ENCODE measurements at places on chromosomes 1 and 21. TPM values are rescaled to one million over a fixed set of nuclear protein-coding genes. Genes with fewer than 3 reads are reported as not detected.

DNA sequence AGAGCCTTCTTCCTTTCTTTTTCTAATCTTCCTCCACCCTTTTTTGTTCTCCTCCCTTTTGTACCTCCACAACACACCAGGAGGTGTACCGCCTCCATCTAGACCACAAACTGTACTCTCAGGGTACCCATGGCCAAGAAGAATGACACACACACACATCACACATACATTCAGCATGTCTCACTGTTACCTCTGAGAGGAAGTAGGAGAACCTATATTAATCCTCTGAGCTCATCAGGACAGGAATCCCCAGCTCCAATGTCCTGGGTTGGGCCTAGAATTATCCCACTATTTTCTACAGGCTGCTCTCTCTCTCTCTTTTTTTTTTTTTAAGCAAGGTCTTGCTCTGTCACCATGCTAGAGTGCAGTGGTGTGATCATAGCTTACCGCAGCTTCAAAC, 36.7 kb downstream of the ATP2B4 start:
- H3K27ac ChIP-seq: no peak overlapping the region
- no peaks in the 10 kb centered on the region for H3K27me3 ChIP-seq
- no peak for DNase-seq
- H3K36me3 ChIP-seq: no peaks in the 10 kb centered on the region

- peaks cover 63% of the 10 kb centered on the region for H3K36me3 ChIP-seq
- DNase-seq: no peak
- H3K4me3 ChIP-seq: no peak overlapping the region
- H3K27ac ChIP-seq: no peak overlapping the region
- no peaks in the 10 kb centered on the region for H3K27me3 ChIP-seq
Measured at GRCh38 chr1:35470977-35471613, 86.1 kb downstream of the KIAA0319L start.

GRCh38 chr21:15183813-15184257, 119.0 kb upstream of the NRIP1 start:
- no peak overlapping the region for H3K27ac ChIP-seq
- H3K36me3 ChIP-seq: no peaks in the 10 kb centered on the region
- no peaks in the 10 kb centered on the region for H3K27me3 ChIP-seq
- H3K4me1 ChIP-seq: no peaks in the 10 kb centered on the region
- no peak for DNase-seq

DNA sequence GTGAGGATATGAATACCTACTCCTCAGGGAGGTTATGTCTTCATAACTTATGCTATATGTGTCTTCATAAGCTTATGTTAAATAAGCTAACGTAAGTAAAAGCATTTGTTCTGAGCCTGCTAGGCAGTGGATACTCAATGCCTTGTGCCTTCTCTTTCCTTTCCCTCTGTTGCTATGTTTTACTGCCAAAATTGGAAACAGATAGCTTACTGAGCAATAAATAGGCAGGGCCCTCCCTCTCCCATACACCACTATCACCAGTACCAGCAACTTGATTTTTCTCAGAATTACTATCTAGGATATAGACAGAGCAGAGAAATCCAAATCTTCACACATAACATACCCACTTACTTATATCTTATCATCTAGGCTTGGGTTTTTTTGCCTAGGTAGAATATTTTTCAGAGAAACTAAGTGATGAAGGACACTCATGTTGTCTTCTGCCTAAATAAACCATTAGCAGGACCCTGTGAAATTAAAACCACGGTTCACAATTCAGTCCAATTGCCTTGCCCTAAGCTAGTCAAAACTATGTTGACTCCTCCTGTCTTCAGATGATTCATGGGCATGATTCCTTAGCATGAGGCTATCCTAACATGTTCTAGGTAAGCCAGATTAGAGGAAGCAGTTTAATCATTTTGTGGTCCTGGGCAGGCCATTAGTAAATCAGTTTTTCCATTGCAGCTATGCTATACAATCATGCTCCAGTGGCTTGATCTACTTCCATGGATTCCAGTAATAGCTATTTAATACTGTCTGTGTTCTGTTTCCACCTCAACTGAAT, 15.9 kb upstream of the LRRC8C start:
- no peaks in the 10 kb centered on the region for H3K4me1 ChIP-seq
- H3K27ac ChIP-seq: no peak overlapping the region
- no peaks in the 10 kb centered on the region for H3K36me3 ChIP-seq
- no peak for DNase-seq

DNA sequence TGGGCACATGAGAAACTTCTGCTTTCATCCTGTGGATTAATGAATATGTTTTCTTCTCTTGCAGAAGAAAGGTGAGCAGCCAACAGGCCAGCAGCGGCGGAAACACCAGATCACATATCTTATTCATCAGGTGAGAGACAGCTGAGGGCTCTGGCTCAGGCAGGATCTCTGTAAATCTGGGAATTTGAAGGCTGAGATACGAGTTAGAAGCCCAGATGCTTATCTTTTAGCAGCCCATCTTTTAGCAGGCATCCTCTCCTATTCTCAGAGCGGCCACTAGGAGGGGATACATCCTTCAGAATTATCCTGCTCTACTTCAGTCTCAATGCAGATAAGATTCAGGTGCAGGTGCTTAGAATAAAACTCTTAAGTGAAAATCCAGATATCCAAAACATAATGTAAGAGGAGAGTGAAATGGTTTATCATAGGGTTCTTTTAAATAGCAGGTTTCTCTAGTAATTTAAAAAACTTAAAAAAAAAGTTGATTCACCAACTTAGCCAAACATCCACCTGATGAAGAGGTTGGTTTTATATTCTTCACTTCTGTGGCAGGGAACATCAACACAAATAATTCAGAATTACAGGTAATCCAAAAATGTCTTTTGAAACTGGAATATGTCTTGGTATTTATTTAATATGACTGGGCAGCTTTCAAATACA, 19.3 kb downstream of the SH2D2A start:
- H3K27me3 ChIP-seq: no peaks in the 10 kb centered on the region
- H3K36me3 ChIP-seq: peaks cover 95% of the 10 kb centered on the region
- H3K27ac ChIP-seq: no peak overlapping the region
- no peak for DNase-seq
- H3K4me3 ChIP-seq: no peak overlapping the region

The CD34 gene
- 50.7 TPM for total RNA-seq

The TRIM67 gene
- not detected for total RNA-seq

The FNDC5 gene
- 1.5 TPM for total RNA-seq

The TEDDM1 gene
- total RNA-seq: not detected

The OR10Z1 gene
- not detected for total RNA-seq

The OR14A16 gene
- total RNA-seq: not detected

The C1orf185 gene
- not detected for total RNA-seq

Measured in upper lobe of right lung (tissue), 1 donor.